ENCODE measurements at places on chromosomes 6 and 20.
A peak's percentile ranks its signal among the peaks of the same experiment; 100 is the strongest.

DNA sequence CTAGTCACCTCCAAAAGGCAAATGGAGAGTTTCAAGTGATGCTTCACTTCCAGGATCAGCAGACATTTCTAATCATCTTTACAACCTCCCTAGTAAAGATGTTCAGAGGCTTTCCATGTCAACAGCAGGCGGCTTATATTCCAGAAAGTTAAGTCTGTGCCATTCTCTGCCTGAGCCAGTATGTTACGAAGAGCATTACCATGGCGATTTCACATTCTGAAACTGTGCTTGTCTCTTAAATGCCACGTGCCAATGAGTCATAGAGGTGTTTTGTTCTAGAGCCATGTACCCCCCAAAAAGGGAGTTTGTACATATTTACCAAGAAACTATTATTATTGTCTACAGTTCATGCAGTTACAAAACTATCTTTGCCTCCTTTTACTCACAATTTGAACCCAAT lies 319.5 kb downstream of the FOXA2 start:
- no peak for DNase-seq

GRCh38 chr6:32920715-32921114 lies 20.1 kb downstream of the HLA-DMB start:
- no peak for DNase-seq

- DNase-seq, result no peak
Observed at GRCh38 chr6:169800116-169800667, 48.8 kb downstream of the ERMARD start.

DNA sequence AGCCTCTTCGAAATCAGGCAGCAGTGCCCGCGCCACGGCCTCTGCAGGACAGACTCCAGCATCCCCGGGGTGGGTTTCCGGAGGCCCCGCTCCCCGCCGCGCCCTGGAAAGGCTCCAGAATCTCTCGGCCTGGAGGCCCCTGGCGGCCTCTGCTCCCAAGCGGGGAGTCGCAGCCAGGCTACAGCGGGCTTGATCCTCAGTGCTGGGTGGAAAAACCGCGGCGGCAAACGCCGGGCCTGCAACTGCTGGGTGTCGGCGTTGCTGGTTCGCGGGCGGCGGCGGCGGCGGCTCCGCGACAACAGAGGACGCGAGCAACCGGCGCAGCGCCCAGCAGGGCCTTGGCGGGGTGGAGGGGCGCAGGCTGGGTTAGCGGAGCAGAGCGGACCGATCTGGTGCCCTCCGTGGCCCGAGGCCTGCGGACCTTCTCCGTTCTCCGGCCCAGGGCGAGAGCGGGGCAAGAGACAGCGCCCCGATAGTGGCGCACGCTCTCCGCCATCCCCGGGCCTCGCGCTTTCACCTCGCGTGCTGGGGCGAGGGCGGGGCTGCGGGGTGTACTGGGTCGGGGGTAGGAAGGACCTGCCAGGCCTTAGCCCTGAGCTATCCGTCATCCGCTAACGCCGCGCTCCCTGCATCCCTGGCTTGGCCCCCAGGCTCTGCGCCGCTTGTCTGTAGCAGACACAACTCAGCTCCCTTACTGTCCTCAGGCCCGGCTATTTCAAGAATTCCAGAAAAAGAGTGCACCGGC lies 3.4 kb upstream of the ZNF292 start:
- DNase-seq, result peak; percentile 48

DNA sequence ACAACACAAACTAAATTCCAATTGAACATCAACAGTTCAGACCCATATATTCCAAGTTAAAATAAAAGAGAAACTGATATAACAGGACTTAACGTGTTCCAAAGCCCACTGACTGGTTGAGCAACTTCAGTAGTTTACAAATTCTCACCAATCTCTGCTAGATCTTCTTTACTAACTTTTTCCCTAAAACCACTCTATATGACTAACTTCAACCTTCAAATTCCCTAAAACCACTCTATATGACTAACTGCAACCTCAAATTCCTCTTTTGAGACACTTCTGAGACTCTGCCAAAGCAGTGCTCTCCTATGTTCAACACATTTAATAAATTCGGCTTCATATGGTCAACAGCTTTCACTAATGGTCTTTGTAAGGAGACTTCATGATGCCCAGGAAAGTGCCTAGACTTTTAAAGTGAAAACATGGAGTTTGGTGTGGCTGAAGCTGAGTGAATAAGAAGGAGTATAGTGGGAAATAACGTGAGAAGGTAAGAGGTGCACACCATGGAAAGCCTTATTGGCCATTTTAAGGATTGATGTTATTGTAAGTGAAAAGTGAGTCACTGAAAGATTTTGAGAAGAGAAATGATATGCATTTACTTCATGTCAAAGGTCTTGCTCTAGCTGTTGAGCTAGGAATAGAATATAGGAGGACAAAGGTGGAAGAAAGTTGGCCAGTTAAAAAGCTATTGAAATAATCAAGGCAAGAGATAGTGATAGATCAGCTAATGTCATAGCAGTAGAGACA lies 134.0 kb upstream of the HCRTR2 start:
- no peak for DNase-seq

- peak; percentile 83 for DNase-seq
Observed at GRCh38 chr6:43723737-43724295, 36.2 kb upstream of the MRPS18A start.

GRCh38 chr6:164996838-164997237 lies 312.6 kb downstream of the C6orf118 start:
- no peak for DNase-seq

DNA sequence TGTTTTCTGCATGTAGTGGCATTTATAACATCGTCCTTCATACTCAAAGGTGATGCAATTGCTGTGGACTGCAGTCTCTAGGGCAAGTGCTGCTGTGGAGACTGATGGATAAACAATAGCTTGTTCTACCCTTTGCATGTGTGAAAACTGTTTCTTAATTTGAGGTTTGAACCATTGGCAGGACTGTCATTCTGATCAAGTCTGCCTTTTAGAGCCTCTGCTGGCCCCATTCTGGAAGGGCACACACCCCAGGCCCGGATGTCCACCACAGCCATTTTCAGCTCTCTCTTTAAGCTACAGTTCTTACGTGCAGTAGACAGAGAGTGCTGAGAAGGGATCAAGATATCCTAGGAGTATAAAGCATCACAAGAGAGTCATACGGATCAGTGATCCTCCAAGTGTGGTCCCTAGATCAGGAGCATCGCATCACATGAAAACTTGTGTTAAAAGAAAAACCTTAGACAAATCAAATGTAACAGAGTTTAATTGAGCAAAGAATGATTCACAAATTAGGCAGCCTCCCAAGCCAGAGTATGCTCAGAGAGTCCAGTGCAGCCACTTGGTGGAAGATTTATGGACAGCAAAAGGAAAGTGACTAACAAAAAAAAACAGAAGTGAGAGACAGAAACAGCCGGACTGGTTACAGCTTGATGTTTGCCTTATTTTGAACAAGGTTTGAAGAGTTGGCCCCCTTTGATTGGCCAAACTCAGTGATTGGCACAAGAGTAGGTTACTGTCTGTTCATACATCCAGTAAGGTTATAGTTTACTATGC lies 52.0 kb downstream of the FRK start:
- DNase-seq, result no peak

DNA sequence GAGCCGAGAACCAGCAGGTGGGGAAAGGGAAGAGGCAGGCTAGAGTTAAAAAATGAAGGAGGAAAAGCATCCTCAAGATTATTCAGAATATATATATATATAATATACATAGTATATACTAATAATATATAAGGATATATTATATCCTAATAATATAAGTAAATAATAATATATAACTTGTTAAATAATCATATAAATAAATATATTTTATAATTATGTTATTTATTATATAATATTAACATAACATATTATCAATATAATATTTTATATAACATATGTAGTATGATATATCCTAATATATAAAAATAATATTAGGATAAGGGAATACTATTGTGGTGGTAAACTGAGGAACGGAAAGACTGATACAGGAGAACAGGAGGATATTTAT lies 171.8 kb downstream of the TRIM27 start:
- DNase-seq, result no peak

DNA sequence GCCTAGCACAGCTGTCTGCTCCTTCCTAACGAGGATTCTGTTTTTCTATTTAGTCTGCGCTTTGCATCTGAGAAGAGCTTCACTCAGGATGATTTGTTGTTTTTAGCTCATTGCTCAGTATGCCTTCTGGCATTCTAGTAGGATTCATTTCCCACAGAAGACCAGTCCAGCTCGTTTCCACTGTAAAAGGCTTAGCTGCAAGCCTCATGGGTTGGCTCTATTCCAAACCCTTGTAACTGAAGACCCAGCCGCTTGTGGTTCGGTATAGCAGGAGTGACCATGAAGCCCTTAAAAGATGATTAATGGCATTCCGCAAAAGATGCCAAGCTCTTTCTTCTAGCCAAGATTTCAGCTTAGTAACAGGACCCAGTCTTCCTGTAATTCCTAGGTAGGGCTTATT lies 7.2 kb downstream of the ADGRF1 start:
- no peak for DNase-seq

DNA sequence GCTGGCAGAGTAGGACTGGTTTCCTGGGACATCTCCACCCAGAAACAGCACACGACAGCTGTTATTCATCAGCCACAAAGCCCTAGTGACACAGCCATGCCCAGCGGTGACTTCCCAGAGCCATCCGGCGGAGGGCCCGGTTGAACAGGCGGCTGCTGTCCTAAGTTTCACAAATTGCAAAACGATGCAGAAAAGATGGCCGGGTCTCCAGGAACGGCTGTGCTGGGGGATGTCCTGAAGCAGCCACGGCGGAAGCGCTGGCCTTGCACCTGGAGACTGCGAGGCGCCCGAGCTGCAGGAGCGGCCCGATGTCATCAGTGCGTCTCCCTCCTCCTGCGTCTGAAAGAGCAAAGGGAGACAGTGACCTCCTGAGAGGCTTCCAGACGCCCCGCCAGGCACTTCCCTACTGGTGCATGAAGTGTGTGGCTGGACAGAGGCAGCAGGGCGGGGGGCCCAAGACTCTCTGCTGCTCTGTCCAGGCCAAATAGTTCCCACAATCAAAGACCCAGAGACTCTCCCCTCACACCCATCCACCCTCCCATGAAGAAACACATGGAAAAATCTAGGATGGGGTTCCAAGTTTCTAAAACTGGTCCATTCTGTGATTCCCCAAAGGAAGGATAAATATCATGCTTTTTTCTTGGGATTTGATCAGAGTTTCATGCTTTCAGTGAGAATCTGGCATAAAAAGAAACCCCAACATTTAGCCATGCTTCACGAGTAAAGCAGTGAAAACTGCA lies 44.0 kb downstream of the SSR1 start:
- no peak for DNase-seq

DNA sequence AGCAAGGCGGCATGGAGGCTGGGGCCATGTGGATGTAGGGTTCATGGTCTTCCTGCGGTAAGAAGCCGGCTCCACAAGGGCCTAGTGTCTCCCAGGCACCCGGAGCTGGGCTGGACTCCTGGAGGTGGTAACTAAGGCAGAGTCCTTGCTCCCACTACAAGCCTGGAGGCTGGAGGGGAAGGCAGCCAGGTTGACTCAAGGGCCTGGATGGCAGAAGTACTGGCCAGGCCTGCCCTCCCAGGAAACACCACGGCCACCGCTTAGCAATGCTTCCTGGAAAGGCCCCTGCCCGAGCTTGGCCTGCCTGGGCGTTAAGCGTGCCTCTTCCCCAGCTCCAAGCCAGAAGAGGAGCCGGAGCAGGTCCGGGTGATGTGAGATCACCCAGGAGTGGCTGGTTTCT lies 182.0 kb downstream of the ZDHHC14 start:
- DNase-seq, result no peak

DNA sequence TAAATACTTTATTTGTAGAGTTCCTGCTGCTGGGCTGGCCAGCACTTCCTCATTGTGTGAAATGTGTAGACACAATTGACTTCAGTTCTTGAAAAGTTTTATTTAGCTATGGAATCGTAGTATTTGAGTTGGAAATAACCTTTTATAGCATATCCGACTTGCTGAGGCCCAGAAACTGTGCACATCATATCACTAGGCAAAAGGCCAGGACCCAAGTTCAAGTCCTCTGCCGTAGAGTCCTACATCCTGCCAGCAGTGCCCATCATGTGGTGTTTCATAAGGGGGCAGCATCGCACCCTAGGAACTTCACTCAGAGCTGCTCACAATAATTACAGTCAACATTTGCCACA lies 207.7 kb upstream of the SNX9 start:
- DNase-seq, result no peak

GRCh38 chr6:128352366-128352765 lies 168.0 kb downstream of the PTPRK start:
- DNase-seq, result no peak

DNA sequence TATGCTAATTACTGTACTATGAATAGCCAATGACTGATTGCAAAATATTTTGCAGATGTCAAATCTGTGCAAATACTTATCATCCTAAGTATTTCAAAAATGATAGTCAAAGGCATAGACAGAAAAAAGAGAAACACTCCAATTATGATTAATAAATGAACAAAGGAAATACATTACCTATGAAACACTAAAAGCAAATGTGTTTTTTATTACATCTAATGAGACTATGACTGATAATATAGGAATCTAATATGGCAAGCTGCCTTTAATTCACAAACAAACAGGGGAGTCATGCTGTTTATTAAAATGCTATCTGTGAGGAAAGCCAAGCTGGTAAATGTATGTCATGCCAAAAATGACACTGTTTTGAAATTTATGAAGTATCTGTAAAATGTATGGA lies 713.2 kb upstream of the NRSN1 start:
- no peak for DNase-seq

GRCh38 chr20:21968486-21968885 lies 263.0 kb downstream of the PAX1 start:
- no peak for DNase-seq

DNA sequence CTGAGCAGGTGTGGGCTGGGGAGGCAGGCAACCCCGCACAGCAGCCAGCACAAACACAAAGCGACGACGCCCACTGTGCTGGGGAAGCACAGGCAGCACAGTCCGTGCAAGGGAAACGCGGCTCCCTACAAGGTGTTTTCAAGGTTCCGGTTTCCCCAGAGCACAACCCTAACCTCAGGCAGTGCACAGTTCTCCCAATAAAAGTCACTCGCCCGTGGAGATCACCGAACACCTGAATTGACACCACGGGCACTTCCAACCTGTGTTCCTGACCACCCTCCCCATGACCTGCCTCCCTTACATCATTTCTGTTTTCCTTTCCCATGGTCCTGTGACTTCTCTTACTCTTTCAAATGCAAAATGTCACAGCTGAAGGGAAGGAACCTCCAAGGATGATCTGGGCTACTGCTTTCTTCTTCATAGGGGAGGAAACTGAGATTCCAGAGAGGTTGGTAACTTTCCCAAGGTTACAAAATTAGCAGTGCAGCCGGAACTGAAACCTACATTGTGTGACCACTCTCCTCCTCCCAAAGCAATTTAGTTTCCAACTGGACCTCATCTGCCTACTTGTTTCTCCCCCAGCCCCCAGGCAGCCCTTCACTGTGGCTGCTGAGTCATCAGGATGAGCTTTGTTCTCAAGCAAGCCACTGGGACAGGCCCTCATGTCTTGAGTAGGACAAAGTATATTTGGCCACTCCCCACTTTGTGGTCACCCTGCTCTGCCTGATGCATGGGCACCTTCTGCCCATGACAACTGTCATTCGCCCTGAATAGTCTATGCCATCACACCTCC lies 125.3 kb downstream of the ATXN1 start:
- peak; percentile 25 for DNase-seq

DNA sequence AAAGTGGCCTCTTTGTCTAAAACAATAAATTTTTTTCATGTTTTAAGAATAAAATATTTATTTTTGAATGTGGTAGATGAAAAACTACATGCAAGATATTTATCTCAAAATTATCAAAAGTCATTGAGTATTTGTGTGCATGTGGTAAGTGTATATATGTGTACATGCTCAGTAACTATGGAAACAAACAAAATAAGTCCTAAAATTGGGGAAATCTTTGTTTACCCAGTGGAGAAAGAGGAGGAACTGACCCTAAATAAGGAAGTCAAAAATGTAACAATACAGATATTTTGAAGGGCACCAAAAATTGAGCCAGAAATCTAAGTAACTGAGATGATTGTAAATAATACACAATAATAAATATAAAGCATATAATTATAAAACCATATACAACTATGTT lies 639.2 kb downstream of the MAFB start:
- no peak for DNase-seq
